Right lobe of liver (tissue), 6 donors: ENCODE measurements at places on chromosomes 2 and 18.
A peak's percentile ranks its signal among the peaks of the same experiment; 100 is the strongest.

DNA sequence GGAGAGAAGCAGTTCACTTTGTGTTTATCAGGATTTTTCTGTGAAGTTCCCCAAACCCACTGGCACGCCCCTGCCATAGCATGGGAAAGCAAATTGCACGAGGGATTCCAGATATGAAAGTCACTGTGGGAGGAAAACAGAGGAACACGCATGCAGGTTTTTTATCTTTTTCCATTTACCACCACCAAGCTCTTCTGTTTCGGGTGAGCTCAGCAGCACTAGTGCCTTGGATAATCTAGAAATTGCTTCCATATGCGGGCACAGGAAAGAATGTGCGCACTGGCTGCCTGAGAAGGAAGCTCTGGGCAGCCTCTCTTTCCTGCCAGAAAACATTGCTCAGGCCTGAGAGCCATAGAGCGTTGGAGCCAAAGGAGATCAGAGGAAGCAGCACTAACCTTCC is 65.9 kb upstream of the WIPF1 start:
- DNase-seq, result no peak

- DNase-seq, result no peak
Observed at GRCh38 chr18:77658299-77658662, 408.6 kb downstream of the GALR1 start.

- no peak for DNase-seq
Observed at GRCh38 chr2:46123013-46123412, 174.2 kb upstream of the EPAS1 start.

- DNase-seq, result no peak
Observed at GRCh38 chr2:3313781-3314375, 63.7 kb downstream of the EIPR1 start.

- DNase-seq, result no peak
Observed at GRCh38 chr2:99832926-99833325, 309.5 kb downstream of the AFF3 start.

GRCh38 chr2:135373702-135374101 is 157.3 kb downstream of the ZRANB3 start:
- no peak for DNase-seq

- no peak for DNase-seq
Observed at GRCh38 chr2:48098539-48098938, 192.2 kb upstream of the FBXO11 start.

DNA sequence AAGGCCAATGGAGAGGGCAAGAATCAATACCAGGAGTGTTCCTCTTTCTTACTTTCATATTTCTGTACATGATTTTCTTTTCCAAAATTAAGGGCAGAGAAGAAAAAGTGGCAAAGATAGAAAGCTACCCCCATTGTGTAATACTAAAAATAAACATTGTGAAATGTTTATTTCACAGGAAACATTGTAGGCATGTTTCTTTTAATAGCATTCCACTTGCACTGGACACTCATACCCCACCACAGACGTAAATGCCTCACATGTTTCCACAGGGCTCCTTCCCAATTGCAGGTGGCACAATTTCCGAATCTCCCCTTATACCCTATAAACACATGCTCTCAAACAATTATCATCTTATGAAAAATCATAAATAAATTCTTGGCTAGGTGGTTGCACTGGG is 645.1 kb upstream of the SETBP1 start:
- no peak for DNase-seq

GRCh38 chr2:151860613-151861146 is 32.5 kb upstream of the ARL5A start:
- no peak for DNase-seq

GRCh38 chr2:20650393-20650876 is 463 bp downstream of the HS1BP3 start:
- peak; percentile 57 for DNase-seq

- no peak for DNase-seq
Observed at GRCh38 chr18:30763902-30764350, 278.6 kb downstream of the DSC3 start.

GRCh38 chr2:3099145-3099859 is 278.3 kb downstream of the EIPR1 start:
- no peak for DNase-seq

GRCh38 chr18:58186258-58186948 is 142.4 kb downstream of the NEDD4L start:
- no peak for DNase-seq

GRCh38 chr18:38545071-38545470 is 979.5 kb upstream of the CELF4 start:
- DNase-seq, result no peak

DNA sequence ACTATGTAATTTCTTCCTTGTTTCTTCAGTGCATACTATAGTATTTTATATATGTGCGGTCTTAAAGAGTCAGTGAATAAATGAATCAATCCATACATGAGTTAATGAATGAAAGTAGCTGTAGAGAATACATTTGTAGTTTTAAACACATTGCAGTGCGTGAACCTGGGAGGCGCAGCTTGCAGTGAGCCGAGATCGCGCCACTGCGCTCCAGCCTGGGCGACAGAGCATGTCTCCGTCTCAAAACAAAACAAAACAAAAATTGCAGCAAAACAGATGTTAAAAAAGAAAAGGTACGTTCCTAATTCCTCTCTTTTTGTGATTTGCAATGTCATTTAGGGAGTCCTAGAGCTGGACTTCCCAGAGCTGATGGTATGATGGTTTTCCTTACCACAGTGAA is 1144.8 kb upstream of the FANCL start:
- no peak for DNase-seq

DNA sequence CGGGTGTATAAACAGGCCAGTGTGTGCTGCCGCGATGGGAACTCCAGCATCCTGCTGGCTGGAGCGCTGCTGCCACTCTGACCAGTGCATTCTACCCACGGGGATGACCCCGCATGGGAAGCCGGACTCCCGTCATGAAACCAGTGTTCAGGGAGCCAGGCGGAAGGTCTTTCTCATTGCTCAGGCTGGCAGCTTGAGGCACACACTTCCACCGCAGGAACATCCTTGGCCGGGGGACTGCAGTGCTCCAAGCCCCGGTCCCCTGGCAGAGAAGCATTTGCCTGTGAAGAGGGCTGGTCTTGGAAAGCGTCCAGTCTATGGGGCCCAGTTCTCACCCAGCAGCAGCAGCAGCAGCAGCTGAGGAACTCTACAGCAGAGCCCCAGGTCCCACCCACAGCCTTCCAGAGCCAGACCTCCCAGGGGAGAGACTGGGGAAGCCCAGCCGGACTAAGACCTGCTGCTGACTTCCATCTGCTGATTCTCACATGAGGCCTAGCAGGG is 235.9 kb downstream of the KLHL29 start:
- no peak for DNase-seq

GRCh38 chr2:62733546-62733945 is 28.0 kb downstream of the EHBP1 start:
- no peak for DNase-seq

GRCh38 chr2:125107446-125107845 is 1082.4 kb downstream of the CNTNAP5 start:
- no peak for DNase-seq

DNA sequence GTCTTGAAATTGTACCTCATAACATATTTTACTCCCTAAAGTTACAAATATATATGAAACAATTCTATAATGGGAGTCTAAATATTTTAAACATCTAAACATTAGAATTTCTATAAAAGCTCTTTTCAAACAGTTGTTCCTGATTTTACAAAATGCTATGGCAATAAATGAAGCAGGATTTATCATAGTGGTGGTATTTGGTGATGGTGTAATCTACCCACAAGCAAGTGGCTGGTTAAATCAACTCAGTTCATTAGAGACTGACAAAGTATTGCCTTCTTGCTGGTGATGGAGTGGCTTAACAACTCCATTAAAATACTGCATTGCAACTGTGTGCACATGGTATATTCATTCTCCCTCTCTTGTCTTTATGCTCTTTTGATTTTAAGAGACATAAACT is 138.9 kb downstream of the PMAIP1 start:
- DNase-seq, result no peak
